ENCODE measurements at places on chromosomes 6 and 20.

GRCh38 chr6:150615967-150616366 lies 16.3 kb downstream of the PLEKHG1 start:
- no peak for DNase-seq

DNA sequence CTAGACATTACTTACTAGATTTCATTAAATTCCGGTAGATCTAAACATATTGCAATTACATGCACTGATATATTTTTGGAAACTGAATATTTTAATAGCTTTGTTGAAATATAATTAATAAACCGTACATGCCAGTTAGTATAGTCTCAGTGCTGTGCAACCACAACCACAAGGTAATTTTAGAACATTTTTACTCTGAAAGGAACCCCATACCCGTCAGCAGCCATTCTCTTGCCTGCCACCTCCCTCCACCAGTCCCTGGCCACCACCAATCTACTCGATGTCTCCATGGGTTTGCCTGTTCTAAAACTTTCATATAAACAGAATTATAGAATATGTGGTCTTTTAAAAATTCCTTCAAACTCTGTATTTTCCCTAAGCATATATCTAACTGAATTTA lies 293.9 kb downstream of the THBS2 start:
- DNase-seq, result no peak

- DNase-seq, result no peak
Measured at GRCh38 chr6:159766906-159767305, 5.1 kb downstream of the ACAT2 start.

GRCh38 chr20:38386004-38386403 lies 39.7 kb downstream of the LBP start:
- DNase-seq, result no peak

DNA sequence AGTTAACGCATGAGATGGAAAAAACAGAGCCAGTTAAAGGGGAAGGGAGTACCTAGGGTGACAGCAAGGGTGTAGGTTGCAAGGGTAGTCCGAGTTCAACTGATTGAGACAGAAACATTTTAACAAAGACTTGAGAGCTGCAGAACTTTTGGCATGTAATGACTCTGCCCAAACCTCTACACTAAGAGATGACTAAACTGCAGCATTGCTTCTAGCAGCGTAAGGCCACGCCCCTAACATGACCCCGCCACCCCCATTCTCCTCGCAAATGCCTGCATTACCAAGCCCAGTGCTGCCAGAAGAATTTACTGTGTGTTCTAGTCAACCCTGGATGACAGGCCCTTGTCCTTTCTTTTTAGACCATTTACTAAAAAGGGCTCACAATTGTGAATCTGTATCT lies 6.3 kb upstream of the HINT3 start:
- no peak for DNase-seq

GRCh38 chr6:157036245-157036711 lies 259.1 kb downstream of the ARID1B start:
- DNase-seq, result peak; percentile 88

DNA sequence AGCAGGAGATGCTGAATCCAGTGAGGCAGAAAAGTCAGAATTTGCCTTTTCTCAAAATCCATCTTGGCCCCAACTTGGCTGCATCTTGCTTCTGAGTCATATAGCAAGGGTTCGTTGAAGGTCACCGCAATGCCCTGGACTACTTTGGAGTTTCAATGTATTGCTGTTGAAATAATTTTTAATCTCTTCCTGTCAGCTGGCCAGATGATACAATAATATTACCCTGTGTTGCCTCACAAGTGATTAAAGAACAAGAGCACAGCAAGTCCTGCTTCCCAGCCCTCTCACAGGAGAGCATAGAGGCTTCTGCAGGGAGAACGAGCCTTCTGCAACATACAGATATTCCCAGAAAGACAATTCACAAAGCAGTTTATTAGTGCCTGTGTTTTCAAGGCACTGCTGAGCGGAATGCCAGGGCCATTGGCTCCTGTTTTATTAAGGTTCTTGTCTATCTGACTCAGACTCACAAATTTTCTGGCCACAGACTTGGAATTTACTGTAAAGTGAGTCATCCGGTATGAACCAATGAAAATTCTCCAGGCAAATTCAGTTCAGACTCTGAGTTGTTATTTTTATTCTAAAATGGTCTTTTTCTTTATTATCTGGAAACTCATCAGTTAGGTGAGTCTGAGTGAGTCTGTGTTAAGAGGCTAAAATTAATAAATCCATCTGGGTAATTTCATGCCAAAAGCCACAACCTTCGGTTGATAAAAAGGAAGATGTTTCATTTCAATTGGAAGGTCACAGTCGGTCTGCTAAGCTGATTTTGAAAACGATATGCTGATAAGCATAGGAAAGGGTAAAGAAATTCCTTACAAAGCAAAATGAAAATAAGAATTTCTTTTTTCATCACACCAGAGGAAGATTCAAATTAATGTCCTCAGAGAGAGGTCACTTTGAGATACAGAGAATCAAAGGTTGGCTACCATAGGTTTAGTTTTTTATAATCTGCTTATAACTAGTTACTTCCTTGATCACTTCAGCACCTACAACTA lies 289.4 kb upstream of the STXBP5 start:
- DNase-seq, result peak; percentile 95

GRCh38 chr6:53906842-53907241 lies 112.0 kb downstream of the LRRC1 start:
- DNase-seq, result no peak

DNA sequence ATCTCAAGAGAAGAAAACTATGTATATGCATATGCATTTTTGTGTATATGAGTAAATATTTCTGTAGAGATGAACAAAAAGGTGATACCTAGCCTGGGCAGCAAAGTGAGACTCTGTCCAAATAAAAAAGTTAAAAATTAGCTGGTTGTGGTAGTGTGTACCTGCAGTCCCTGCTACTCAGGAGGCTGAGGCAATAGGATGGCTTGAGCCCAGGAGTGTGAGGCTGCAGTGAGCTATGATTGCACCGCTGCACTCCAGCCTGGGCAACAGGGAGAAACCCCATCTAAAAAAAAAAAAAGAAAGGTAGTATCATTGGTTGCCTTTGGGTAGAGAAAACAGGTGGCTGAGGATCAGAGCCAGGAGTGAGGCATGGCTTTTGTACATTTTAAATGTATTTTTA lies 50.9 kb downstream of the KLHL31 start:
- DNase-seq, result no peak

DNA sequence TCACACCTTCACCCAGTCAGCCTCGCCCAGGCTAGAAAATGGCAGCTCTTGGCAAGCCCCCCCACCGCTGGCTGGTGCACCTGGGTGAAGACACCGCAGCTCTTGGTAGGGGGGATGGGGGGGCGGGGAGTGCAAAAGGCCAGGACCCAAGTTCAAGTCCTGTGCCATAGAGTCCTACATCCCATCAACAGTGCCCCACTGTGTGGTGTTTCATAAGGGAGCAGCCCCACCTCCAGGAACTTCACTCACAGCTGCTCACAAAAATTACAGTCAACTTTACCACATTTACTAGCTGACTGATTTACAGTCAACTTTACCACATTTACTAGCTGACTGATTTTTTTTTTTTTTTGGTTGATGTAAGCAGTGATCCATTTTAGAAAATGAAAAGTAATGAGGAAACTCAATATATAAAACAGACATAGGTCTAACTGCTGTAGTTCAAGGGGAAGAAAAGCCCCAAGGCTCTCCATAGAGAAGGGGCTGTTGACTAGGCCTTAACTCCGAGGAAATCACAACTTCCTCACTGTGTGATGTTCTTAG lies 208.9 kb upstream of the SNX9 start:
- DNase-seq, result peak; percentile 65

DNA sequence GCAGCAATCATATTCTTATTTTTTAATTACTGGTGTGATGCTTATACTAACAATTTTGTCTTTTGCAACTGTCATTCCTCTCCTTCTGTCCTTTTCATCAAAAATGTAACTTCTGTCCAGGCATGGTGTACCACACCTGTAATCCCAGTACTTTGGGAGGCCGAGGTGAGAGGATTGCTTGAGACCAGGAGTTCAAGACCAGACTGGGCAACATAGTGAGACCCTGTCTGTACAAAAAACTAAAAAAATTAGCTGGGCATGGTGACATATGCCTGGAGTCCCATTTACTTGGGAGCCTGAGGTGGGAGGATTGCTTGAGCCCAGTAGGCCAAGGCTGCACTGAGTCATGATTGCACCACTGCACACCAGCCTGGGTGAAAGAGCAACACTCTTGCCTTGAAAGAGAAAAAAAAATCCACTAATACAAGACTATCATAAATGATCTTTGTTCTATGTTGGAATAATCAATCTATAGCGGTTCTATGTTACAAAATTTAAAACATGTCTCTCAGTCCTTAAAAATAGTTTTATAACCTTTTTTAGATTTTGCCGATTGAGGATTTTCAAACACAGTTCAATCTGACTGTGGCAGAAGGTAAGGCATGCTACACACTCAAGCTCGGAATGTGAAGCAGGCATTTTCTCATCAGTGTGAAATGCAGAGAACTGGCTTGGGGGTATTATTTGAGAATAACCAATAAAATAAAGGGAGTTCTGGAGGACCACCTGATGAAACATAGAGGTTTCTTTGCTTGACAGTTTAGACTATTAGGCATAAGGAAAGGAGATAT lies 70.4 kb downstream of the ENPP1 start:
- DNase-seq, result no peak

DNA sequence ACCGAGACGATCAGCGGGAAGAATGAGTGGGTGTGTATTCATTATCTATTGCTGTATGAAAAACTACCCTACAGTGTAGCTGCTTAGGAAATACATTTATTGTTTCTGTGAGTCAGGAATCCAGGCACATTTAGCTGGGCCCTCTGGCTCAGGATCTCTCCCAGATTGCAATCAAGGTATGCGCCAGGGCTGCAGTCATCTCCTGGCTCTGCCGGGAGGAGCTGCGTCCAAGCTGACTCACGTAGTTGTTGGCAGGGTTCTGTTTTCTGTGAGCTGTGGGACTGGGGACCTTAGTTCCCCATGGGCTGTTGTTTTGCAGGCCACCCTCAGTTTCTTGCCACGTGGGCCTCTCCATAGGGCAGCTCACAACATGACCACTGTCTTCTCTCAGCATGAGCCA lies 68.2 kb upstream of the FUCA2 start:
- DNase-seq, result no peak

DNA sequence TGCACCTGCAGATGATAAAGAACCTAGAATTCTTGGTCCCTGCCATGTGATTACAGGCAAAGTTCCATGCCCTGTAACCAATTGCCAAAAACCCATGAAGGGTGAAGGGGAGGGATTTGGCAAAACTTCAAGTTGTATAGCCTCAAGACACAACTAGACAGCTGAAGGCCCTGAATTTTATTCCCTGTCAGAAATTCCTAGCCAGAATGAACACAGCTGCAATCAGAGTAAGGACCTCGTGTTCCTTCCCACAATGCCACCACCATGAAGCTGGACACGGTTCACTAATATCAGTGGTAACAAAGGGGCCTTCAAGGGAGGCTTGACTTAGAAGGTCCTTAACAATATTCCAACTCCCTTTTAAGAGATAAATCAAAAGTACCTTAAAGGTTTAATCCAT lies 22.5 kb upstream of the IRAK1BP1 start:
- no peak for DNase-seq

GRCh38 chr6:43897571-43898302 lies 127.7 kb downstream of the VEGFA start:
- no peak for DNase-seq

DNA sequence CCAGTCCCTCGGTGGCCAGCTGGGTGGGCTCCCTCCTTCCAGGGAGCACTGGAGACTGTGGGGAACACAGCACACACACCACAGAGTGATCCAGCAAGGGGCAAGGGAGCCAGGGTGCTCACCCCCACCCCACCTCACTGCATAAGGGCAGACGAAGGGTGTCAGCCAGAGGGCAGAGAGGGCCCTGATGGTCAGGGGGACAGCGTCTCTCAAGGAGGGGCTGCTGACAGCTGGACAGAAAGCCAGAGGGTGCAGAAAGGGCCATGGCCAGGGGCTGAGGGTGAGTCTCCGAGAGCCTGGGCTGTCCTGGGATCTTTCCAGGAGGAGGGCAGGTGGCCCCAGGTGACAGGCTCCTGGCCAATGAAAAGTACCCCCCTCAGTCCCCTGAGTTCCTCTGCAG lies 73.4 kb upstream of the PMEPA1 start:
- DNase-seq, result no peak

DNA sequence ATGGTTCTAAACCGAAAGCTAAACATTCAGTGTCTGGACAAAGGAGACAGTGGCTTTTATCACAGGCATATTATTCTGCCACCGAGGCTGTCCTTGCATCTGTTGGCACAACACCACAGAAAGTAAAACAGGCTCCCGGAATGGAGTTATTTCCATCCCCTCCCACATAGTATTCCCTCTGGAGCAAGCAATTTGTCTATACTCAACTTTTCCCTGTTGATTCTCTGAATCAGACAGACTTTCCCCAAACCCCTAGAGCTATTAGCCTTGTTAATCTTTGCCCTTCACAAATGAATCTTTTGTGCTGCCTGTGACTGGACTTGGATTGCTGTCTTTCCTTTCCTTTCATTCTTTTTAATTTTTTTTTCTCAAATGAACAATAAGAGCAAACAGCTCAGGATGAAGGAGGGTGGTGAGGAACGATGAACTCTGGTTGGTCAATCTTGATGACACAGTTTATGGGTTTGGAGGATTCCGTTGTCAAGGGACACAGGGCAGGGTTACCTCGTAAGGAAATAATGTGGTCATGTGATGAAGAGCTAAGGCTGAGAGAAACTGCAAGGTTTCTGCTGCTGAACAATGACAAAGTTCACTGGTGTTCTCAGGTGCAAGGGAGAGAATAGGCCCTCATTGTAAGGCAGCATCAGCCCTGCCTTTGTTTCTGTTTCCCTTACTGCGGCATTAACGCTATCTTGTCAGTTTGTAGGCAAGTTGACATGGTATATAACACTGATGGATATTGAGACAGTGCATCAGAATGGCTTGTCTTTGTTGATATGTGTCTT lies 275.0 kb upstream of the BMP2 start:
- no peak for DNase-seq

GRCh38 chr20:56933331-56933698 lies 304.2 kb downstream of the TFAP2C start:
- DNase-seq, result no peak

- no peak for DNase-seq
Measured at GRCh38 chr6:158991017-158991723, 8.8 kb downstream of the RSPH3 start.

- no peak for DNase-seq
Measured at GRCh38 chr6:108687921-108688320, 127.2 kb downstream of the FOXO3 start.

DNA sequence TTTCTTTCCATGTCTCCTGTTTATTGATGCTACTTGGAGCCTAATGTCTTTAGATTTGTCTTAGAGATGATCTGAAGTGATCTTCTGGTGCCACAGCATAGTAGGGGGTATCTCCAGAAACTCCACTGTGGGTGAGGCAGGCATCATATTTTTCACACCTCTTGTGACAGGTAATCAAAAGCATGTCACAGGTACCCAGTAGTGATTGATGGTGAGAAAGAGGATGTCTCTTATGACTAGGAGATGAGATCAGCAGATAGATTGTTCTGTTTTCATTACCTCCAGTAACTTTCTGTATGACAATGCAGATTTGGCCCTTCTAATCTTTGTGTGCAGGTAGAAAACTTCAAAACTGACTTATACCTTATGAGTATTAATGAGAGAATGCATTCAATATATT lies 13.5 kb downstream of the NCOA7 start:
- peak; percentile 54 for DNase-seq

Measured in common myeloid progenitor, CD34-positive (primary cell).